ENCODE measurements at places on chromosomes 7 and 10. TPM values are rescaled to one million over a fixed set of nuclear protein-coding genes. Genes with fewer than 3 reads are reported as not detected.

- no peak for DNase-seq
Measured at GRCh38 chr7:338295-339061, 48.5 kb downstream of the FOXL3 start.

DNA sequence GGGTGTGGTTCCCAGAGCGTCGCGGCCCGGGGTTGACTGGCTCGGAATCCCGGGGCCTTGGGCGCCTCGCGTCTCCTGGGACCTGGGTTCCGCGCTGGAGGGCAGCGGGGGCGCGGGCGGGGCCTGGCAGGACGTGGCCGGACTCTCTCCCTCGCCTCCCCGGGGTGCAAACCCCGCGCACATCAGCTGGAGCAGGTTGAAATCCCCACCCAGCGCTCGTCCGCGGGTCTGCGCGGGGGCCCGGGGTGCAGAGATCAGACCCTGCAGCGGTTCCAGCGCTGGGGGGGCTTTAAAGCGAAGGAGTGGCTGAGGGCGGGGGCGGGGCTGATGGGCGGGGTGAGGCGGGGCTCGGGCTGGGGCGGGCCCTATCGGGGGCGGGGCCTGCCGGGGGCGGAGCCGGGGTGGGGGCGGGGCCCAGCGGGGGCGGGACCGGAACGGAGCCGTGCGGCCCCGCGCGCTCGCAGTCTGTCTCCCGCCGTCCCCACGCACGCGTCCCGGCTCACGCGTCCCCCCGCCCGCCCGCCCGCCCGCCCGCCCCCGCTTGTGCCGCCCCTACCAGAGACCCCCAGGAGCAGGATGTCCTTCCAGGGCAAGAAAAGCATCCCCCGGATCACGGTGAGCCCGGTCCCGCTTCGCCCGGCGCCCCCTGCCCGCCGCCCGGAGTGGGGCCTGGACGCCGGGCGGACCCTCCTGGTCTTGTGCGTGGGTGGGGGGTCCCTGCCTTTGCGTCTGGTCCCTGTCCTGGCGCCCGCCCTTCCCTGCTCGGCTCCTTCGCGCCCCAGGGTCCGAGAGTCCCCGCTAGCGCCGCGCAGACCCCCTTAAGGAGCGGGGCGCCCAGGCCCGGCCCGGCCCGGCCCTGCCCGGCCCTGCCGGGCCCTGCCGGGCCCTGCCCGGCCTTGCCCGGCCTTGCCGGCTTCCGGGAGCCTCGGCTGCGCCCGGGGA lies at the start of gene DPYSL4:
DPYSL4 (plus strand) TSS at position 461 of the 942 bp plus-strand sequence; CDS start at position 577, 116 bp downstream.
- DNase-seq: no peak

The CCL24 gene
- not detected for polyA plus RNA-seq

The FRMPD2 gene
- polyA plus RNA-seq: 5.6 TPM

- peak; percentile 37 for DNase-seq
Measured at GRCh38 chr7:94449151-94449725, 54.5 kb downstream of the COL1A2 start.

GRCh38 chr7:159062569-159062968 lies 82.1 kb downstream of the VIPR2 start:
- no peak for DNase-seq

DNA sequence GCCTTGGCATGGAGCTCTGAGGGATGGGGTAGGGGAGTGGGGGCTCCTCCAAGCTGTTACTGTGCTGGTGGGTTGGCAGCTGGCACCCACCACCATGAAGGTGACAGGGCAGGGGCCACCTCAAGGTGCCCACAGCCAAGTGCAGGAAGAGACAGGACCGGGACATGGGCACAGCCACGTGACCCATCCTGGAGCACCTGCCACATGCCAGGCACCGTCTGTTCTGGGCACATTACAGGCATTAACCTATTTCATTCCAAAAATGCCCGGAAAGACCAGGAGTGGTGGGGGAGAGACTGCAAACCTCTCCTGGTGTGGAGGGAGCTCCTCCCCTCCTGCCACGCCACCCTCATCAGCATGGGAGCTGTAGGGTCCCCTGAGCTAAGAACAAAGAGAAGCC lies 56.7 kb downstream of the CAMK2B start:
- no peak for DNase-seq
